ENCODE measurements at places on chromosomes 7 and 10. TPM values are rescaled to one million over a fixed set of nuclear protein-coding genes. Genes with fewer than 3 reads are reported as not detected.

Gene ECHDC3
- 13.5 TPM for polyA plus RNA-seq

Gene GTF2IRD1
- polyA plus RNA-seq: 20.2 TPM

Gene ST8SIA6
- not detected for polyA plus RNA-seq

Gene GPR158
- not detected for polyA plus RNA-seq

Gene PSTK
- 9.5 TPM for polyA plus RNA-seq

Gene OIT3
- polyA plus RNA-seq: not detected

Gene STARD3NL
- 63.1 TPM for polyA plus RNA-seq

Gene KLLN
- 1.2 TPM for polyA plus RNA-seq

Gene CLRN3
- polyA plus RNA-seq: 0.25 TPM

Gene OSBPL3
- polyA plus RNA-seq: 22.6 TPM

Gene IGF2BP3
- polyA plus RNA-seq: 46.5 TPM

Gene SFXN3
- polyA plus RNA-seq: 229 TPM

Gene CPED1
- 4.4 TPM for polyA plus RNA-seq

Gene DUSP5
- 38.2 TPM for polyA plus RNA-seq

Gene PLEKHS1
- not detected for polyA plus RNA-seq

Gene PLXNA4
- polyA plus RNA-seq: 3.0 TPM

All from SK-N-SH (cell line).